ENCODE measurements at places on chromosomes 12 and 14. TPM values are rescaled to one million over a fixed set of nuclear protein-coding genes. Genes with fewer than 3 reads are reported as not detected.

DNA sequence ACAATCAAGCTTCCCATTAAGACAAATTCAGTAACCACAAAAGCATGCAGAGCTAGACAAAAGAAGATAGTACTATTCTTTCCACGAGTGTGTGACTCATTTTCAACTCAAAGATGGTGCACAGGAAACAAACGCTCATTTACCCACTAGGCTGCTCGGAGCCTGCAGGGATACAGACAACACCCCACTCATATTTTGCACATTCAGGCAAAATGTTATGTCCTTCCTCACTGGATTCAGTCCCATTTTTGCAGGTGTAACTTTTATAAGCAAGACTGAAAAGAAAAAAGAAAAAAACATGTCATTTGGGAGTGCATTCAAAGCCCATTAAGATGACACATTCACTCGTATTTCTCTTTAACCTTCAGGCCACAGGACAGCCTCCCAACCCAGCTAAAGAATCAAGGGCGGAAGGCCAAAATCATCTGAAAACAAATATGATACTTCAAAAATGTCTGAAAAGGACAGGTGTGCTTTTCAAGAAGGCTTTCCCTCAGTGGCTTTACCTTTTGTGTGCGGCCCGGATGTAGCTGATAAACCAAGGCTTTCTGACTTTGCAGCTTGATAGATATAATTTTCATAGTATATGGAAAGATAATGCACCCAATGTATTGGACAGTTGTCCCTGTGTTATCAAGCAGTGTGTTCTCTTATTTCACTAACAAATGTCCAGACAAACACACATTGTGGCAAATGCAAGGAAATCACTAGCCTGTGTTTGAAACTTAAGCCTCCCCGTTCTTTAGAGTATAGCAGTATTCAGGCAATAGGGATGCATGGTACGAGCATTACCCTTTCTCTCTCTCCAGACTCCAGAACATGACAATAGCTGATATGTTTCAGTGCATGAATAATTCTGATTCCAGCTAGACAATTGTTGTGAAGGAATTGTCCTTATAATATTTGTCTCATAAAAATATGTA, 147.8 kb upstream of the KRR1 start:
- no peak for DNase-seq

DNA sequence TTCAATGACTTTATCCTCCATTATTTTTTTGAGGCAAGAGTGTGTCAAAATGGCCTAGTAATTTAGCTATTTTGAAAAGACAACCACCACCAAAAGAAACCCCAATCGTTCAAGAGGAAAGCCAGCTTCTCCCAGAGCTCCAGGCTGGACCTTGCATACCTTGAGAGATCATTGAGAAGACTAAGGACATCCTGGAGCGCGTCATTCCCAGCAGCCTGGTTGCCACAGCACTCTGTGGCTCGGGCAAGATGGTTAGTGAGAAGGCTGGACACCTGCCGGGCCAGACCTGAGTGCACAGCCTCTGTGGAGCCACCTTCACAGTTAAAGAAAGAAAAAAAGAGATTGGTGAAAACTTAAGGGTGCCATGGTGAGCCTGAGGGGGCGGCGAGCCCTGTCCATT, 111.4 kb downstream of the TRAFD1 start:
- no peak for DNase-seq

Gene ANKLE2
- 57.3 TPM for total RNA-seq

Gene RAD9B
- total RNA-seq, result 1.0 TPM

GRCh38 chr12:25459541-25459951, 93.5 kb downstream of the LMNTD1 start:
- DNase-seq, result no peak

Gene KRT81
- not detected for total RNA-seq

- DNase-seq, result no peak
These were observed 53.3 kb upstream of the STK38L start for GRCh38 chr12:27190761-27191160.

Gene PIANP
- 0.63 TPM for total RNA-seq

Data from kidney (tissue), 22 donors.